Amniotic epithelial cell (primary cell): ENCODE measurements at places on chromosomes 4 and X.

- no peak for DNase-seq
These were observed 37.6 kb downstream of the CCNQ start for GRCh38 chrX:153561337-153561736.

DNA sequence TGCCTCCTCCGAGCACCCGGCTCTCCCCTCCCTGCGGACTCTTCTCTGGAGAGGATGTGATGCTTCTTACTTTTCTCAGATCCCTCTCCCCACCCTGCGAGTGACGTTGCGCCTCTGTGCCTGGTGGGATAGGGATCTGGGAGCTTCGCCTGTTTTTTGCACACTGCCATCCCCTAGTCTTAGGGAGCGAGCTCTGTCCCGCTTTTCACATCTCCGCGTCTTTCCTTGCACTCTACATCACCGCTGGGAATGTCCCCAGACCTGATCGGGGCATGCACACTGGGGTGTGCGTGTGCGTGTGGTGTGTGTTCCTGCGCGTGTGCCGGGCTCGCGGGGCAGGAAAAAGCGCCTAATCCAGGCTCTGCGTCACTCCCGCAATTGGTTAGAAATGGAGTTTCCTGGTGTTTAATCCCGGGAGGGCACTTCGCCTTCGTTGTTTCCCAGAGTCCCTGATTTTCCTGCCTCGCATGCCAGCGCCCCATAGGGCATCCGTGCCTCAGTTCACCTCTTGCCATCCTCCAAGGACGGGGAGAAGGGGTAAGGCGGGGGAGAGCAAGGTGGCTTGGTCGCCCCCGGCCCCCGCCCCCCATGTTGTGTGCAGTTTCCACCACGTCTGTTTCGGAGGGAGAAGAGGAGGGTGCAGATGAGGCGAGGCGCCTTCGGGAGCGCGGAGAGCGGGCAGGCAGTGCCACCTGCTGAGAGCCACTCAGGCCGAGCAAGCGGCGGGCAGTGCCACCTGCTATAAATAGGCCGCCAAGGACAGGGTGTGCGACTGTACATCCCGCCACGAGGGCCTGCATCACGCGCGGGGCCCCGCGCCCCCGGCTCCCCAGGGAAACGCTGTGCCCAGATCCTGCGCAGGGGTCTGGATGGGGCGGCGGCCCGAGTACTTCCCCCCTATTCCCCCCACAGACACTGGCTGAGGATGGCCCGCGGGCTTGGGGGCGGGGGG is 759 bp upstream of the TBC1D1 start:
- no peak for DNase-seq

GRCh38 chr4:162497564-162498167 is 333.9 kb upstream of the FSTL5 start:
- peak; percentile 40 for DNase-seq

GRCh38 chr4:99826016-99826415 is 9.4 kb downstream of the DAPP1 start:
- no peak for DNase-seq

DNA sequence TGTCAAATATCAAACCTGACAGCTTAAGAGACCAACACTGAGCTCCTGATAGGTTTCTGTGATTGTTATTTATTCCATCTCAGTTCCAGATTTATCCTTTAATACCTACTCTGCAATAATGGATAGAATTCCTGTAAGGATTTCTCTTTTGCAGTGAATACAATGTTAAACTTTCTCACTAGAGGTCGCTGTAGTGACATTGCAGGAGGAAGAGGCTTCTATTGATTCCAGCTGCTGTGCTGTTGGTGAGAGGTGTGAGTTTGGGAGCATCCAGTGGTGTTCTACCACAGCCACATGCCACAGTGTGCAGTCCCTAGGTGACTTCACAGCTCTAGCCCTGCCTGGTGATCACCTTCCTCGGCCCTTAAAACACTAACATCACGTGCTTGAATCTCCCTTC is 34.6 kb upstream of the DCAF8L2 start:
- peak; percentile 27 for DNase-seq

- no peak for DNase-seq
These were observed 224.5 kb upstream of the PGRMC2 start for GRCh38 chr4:128512161-128512560.
